ENCODE measurements at places on chromosomes 1 and 21. TPM values are rescaled to one million over a fixed set of nuclear protein-coding genes. Genes with fewer than 3 reads are reported as not detected.

The RIT1 gene
- 23.1 TPM for total RNA-seq

- no peak for DNase-seq
Observed at GRCh38 chr1:236966636-236967035, 37.6 kb downstream of the MT1HL1 start.

The SPRR2F gene
- total RNA-seq: not detected

GRCh38 chr1:78267513-78268218, 221.9 kb downstream of the GIPC2 start:
- DNase-seq: no peak

The LCE2A gene
- total RNA-seq: not detected

The ASTN1 gene
- total RNA-seq: not detected

- no peak for DNase-seq
Observed at GRCh38 chr1:26696119-26696653, 371 bp downstream of the ARID1A start.

GRCh38 chr1:68128157-68128556, 77.7 kb upstream of the DIRAS3 start:
- DNase-seq: peak; percentile 50

GRCh38 chr1:36161641-36162531, 5.9 kb downstream of the MAP7D1 start:
- no peak for DNase-seq

DNA sequence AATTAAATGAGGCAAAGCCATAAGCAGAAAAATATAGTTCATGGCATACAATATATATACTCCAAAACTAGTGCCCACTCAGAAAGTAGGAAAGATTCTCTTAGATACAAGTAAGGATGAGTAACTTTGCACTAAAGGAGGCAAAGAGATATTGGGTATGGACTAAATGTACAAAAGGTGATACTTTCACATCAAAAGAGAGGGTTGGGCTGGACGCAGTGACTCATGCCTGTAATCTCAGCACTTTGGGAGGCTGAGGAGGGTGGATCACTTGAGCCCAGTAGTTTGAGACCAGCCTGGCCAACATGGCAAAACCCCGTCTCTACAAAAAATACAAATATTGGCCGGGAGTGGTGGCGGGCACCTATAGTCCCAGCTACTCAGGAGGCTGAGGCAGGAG, 6.7 kb downstream of the KYAT3 start:
- no peak for DNase-seq

- DNase-seq: no peak
Observed at GRCh38 chr1:198607714-198608113, 31.1 kb upstream of the PTPRC start.

- no peak for DNase-seq
Observed at GRCh38 chr1:42769811-42770210, 2.8 kb downstream of the C1orf50 start.

DNA sequence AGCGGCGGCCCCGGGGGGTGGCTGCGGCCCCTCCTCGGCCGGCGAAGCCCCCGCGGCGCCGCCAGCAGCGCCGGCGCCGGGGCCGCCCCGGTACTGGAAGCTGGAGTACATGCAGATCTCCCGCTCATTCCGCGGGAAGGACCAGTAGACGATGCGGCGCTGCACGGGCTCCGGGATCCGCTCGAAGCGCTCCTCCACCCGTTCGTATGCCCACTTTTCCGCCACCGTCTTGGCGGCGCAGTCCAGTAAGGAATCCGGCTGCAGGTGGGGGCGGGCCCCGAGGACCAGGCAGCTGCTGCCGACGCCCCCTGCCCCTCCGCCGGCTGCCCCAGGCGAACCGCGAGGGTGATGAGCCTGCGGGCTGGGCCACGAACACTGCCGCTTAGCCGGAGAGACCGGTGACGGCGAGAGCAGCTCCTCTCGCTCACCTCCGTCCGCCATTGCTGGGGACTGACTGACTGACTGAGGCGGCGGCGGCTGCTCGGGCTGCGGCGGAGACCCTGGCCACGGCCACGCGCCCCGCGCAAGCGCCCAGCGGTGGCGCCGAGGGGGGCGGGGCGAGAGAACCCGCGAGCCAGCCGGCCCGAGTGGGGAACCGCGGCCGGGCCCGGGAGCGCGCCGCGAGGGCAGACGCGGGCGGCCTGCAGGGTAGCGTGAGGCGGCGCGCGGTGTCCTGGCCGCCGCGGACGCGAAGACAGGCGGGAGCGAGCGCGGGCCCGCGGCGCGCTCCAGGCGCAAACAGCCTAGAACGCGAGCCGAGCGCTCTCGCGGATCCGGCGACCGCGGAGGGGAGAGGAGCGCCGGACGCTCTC, at the start of gene ZSWIM5:
Gene ZSWIM5, minus strand, starts transcription at position 696 of the 812 bp plus-strand sequence. Its CDS starts 255 bp downstream, at position 441.
- peak; percentile 7 for DNase-seq

The ANGPTL3 gene
- total RNA-seq: not detected
